K562 (cell line): ENCODE measurements at places on chromosomes 1 and 21.
A peak's percentile ranks its signal among the peaks of the same experiment; 100 is the strongest.

DNA sequence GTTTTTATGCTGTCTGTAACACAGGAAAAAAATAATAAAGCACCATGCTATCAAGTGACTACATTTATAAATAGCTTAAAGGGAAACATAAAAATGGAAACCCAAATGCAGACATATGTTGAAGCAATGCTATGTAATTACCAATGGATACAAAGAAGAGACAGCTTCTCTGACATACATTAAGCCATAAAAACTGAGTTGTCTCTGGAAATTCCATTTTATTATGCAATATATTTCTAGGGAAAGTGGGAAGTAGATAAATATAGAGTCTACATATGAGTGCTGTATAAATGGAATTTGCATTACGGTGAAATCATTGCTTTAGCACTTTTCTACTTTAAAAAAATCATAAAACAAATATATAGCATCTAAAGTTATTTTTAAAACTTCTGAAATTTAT lies 135.2 kb upstream of the COL11A1 start:
- DNase-seq, result no peak

DNA sequence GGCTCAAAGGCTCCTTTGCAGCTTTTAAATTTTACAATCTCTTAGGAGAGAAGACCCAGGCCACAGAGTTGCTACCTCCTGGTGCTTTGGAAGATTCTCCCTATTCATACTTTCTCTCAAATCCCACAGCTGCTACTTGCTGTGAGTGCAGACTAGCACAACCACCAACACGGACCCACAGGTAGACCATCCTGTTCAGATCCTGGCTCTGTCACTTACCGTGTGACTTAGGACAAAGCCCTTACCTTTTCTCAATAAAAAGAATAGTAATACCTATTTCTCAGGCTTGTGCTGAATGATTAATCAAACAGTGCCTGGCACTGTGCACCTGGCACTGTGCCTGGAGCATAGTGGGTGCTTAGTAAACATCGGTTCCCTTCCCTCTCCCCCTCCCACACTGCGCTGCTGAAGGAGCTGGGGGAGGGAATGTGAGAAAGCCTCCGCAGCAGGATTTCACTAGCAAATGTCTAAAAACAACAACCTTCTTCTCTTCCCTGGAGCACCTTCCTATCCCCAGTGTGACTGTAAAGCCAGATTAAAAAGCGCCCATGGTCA lies 81.7 kb downstream of the PGM1 start:
- no peak for DNase-seq

- no peak for DNase-seq
Observed at GRCh38 chr1:185400052-185400451, 83.0 kb upstream of the IVNS1ABP start.

- DNase-seq, result no peak
Observed at GRCh38 chr1:20390589-20391331, 95.2 kb downstream of the CAMK2N1 start.

DNA sequence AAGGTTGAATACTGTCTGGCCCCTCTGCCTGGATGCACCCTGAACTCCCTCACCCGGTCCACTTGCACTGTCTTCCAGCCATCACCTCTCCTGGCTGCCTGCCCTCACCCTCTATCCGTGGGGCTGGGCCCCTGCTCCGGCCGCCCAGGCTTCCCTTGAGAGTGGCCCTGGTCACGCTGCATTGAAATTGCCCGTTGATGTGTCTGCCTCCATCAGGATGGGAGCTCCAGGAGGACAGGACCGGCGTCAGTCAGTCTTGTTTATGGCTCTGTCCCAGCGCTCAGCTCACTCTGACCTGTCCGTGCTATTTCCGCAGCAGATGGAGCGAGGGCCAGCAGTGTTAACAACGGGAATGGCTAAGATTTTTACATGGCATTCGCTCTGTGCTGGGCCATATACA lies 34.9 kb downstream of the FOXO6 start:
- DNase-seq, result no peak

GRCh38 chr21:42580076-42580792 lies 66.6 kb downstream of the SLC37A1 start:
- no peak for DNase-seq

DNA sequence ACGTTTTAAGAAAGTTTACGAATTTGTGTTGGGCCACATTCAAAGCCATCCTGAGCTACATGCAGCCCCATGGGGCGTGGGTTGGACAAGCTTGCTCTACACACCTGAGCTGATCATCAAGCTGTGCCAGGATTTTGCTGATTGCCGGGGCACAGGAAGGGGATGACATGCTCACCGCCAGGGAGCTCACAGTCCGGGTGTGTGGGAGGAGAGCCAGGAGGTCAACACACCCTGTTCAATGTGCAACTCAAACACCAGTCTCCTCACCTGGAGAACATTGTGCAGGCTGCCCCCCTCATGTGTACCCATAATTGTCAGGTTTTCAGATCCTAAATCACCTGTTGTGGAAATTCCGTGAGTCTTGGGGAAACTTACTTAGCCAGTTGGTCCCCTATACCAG lies 969 bp downstream of the CYP4A11 start:
- DNase-seq, result no peak

DNA sequence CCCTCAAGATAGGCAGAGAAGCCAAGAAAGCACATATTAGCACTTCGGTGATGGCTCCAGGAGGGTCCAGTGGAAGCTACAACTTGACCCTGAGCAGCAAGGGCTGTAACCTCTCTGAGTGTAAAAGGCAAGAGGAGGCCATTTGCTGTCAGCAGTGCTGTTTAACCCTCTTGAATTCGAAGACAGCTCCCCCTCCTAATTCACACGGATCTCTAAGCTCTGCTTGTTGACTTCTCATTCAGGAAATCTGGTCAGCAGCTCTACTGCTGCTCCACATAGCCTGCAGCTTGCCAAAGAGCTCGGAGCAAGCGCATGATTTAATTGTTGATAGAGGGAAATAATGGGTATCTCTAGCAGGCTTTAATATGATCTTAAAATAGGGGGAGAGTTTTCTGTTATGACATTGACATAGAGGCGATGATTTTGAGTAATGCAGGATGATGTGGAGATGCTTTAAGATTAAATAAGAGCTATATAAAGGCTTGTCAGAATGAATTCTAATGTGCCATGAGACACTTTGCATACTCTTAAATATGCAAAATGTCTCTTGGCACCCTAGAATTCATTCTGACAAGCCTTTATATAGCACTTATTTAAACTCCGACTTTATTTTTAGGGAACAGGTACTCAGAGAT lies 79.4 kb upstream of the USH2A start:
- DNase-seq, result no peak

- no peak for DNase-seq
Observed at GRCh38 chr1:7610106-7610731, 160.9 kb upstream of the VAMP3 start.

- no peak for DNase-seq
Observed at GRCh38 chr1:2636733-2637132, 3.9 kb upstream of the MMEL1 start.

GRCh38 chr1:161071886-161072371 lies 2.2 kb upstream of the ARHGAP30 start:
- DNase-seq, result peak; percentile 77

DNA sequence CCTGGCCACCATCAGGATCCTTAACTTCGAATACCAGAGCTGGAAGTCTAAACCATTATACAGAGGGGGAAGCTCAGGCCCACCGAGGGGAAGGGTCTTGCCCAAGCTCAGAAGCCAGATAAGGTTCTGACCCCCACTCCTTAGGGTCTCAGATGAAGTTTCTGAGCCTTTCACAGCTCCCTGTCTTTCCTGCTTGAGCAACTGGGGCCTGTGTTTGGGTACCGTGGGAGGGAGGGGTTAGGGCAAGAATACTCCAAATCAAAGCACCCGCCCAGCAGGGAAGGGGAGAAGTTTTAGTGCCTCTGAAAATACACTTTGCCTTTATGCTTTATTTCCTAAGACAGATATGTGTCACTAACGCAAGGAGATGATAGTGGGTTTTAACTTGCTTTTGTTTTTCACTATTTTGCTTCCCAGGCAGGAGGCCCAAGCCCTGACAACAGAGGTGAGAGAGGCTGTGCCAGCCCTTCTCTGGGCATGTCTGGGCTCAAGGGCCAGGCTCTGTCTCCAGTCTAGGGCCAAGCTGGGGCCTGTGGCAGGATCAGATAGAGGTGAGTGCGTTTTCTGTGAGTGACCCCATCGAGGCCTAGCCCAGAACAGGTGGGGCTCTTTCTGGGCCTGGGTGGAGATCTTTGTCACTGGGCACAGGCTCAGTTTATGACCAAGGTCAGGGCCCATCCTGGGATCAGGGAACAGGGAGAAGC lies 20.5 kb upstream of the TENT5B start:
- no peak for DNase-seq

DNA sequence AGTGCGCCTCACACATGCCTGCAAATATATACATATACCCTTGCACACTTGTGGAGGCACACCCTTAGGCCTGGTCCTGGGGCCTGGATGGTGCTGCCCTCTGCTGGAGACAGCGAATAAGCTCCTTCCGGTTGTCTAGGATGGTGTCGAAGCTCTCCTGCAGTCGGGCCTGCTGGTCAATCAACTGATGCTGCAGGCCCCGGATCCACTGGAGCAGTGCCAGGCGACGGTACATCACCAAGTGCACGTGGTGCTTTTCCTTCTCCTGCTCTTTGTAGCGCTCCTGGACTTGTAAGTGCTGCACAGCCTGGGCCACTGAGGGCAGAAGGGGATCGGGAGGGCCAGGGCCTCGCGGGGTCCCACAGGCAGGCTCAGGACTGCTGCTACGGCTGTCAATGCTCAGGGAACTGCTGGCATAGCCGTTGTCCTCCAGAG lies 3.1 kb downstream of the C1orf216 start:
- peak; percentile 90 for DNase-seq

DNA sequence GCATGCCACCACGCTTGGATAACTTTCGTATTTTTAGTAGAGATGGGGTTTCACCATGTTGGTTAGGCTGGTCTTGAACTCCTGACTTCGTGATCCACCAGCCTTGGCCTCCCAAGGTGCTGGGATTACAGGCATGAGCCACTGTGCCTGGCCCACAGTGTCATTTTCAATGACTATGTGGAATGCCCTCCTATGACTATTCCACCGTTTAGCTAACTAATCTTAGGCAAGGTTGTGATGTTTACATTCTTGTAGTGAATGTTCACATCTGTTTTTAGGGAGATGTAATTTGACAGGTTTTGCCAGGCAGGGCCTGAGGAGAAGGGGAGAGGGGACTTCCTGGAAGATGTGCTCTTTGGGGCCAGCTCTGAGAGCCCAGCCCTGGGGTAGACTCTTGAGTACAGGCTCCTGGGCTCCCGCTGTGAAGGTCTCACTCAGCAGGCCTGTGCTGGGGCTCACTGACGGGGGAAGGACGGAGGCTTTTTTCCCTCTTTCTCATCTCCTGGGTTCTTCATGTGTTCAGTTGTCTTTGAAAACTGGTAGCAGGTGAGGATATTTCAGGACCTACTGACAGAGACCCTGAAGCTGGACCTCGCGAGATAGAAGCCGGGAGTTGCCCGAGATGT lies 13.2 kb downstream of the COQ8A start:
- DNase-seq, result no peak

- no peak for DNase-seq
Observed at GRCh38 chr1:223486366-223486765, 93.2 kb downstream of the CCDC185 start.

- no peak for DNase-seq
Observed at GRCh38 chr1:246987083-246987690, 20.7 kb downstream of the ZNF695 start.

GRCh38 chr21:46064870-46065214 lies 33.1 kb upstream of the COL6A2 start:
- no peak for DNase-seq

DNA sequence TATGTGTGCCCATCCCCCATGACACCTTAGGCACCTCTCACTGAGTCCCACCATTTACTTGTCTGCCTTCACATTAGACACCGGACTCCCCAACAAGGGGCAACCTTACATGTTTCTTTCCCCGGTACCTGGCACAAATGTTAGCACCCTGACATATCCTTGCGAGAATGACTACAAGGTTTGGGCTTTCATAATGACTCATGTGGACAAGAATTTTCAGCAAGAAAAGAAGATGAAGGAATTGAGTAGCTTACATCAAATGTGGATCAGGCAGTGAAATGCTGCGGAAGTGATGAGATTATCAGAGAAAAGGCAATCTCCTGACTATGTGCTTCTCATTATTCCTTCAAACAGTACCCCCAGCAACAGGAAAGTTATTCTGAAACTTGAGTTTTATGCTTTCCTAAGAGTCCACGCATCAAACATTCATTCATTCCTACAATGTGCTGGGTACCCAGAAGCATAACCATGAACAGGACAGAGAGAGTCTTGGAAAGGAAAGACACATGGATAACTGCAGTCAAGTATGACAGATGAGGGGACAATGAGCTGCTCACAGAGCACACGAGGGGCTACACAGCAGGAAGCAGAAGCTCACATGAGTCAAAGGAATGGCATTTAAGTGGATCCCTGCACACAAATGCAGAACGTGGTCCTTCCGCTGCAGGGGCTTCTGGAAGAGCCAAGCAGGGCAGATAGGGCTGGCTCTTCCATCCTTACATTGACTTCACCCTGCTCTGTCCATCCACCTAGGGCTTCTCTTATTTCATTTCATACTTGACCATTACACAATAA lies 112.1 kb downstream of the PCNX2 start:
- DNase-seq, result no peak

DNA sequence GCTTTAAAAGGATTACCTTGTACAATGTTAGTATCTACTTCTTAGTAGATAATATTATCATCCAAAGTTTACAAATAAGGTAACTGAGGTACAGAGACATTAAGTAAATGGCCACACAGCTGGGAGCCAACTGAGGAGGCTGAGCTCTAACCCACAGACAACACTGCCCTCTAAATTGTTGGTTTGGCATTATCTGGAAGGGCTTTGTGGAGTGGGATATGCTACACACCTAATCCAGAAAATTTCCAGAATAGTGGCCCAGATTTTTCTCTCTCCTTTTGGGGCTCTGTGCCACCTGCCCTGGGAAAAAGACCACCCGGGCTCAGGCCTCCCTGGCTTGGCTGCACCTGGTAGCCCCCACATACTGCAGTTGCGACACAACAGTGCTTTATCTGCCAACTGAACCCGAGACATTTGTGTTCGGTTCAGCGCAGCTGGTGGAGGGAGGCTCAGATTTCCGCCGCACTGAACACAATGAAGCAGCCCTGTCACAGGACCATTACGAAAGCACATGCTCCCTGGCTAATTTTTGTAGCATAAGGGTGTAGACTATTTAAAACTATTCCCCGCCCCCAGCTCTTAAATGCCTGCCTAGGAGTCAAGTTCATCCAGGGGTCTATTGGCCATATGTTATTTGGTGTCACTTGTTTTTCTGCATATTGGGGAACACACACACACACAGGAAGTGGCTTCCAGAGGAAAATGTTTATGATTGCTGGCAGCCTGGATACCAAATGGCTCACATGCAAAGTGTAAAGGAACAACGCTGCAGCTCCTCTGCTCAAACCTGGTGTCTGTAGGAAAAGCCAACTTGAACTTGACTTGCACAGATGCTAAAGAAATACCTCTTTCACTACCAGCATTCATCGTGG lies 92.3 kb upstream of the ESRRG start:
- DNase-seq, result no peak

- DNase-seq, result no peak
Observed at GRCh38 chr1:89171067-89171438, 4.8 kb downstream of the GBP7 start.
